Kidney tubule cell (primary cell): ENCODE measurements at places on chromosomes 4 and X.

DNA sequence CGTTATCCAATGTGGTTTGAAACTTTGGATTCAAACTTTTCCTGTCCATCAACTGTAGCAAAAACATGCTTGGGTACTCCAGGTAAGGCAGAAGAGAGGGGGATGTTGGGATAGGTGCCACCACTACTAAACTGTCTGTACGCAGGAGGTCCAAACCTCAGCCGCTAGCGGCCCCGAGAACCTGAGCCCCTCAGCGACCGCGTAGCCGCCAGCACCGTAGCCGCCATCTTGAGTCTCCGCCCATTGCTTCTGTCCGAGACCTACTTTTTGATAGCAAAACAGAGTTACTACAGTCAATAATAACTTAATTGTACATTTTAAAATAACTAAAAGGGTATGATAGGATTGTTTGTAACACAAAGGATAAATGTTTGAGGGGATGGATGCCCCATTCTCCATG, 119.9 kb upstream of the GRID2 start:
- no peak for DNase-seq

GRCh38 chrX:133813971-133814370, 171.4 kb downstream of the GPC3 start:
- peak; percentile 13 for DNase-seq

DNA sequence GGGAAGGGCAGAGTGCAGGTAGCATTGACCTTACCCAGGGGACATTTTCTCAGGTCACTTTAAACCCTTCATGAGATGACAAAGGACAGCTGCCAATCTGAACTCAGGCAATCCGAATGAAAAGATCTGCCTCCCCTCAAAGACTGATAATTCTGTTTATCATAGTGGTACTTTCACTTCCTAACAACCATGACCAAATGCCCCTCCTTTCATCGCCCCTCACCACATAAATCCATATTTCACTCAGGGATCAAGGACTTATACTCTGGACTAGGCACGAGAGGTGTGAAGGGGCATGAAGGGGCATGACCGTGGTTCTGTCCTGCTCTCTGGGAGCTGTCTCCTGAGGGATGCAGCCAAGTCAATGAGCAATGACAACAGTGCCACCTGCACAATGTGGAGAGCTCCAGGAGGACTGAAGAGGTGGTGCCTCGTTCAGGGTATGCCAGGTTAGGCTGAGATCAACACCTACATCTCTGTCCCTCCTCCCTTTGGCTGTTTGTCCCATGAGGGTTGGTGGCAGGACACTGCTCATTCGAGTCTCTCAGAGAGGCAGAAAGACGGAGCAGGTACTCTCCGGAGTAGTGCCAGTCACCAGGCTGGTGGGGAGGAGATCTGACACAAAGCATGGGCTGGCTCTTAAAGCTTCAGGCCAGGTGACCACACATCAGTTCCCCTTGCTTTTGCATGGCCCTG, 12.5 kb downstream of the HS3ST1 start:
- no peak for DNase-seq

- DNase-seq, result peak; percentile 93
Measured at GRCh38 chrX:154372612-154373022, 1.8 kb downstream of the FLNA start.

DNA sequence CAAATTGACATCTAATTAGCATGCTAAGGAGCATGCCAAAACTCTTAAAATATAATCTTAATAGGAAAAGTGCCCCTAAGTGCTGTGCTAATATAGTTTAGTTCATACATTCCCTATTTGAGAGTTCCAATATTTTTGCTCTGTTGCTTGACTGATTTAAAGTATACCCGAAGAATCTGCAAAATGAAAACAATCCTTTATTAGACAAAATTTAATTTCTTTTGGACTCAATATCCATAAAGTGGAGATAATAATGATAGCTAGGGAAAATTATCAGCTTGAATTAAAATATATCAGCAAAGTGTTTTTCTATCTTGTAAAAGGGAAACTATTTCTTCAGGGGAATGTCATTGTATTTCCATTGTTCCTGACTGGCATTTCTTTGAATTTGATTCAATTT, 196.0 kb upstream of the NPY2R start:
- no peak for DNase-seq

- DNase-seq, result no peak
Measured at GRCh38 chr4:142386449-142386848, 459.7 kb downstream of the INPP4B start.

- DNase-seq, result no peak
Measured at GRCh38 chrX:45912316-45912715, 632.9 kb downstream of the ZNF674 start.

- DNase-seq, result no peak
Measured at GRCh38 chr4:174591243-174592021, 69.1 kb upstream of the HPGD start.

DNA sequence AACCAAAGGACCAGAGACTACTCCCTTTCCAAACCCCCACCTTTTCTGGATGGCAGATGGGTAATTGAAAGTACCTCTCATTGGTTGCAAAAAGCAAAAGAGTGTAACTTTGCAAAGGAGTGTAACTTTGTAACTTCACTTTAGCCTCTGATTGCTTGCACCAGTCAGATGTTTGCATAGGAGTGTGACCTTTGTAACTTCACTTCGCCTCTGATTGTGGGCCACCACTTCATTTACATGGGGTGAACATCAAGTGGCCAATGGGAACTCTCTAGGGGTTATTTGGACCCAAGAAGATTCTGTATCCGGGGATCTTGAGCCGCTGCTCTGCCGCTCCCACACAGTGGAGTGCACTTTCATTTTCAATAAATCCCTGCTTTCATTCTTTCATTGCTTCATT, 9.9 kb upstream of the SLC25A43 start:
- no peak for DNase-seq

DNA sequence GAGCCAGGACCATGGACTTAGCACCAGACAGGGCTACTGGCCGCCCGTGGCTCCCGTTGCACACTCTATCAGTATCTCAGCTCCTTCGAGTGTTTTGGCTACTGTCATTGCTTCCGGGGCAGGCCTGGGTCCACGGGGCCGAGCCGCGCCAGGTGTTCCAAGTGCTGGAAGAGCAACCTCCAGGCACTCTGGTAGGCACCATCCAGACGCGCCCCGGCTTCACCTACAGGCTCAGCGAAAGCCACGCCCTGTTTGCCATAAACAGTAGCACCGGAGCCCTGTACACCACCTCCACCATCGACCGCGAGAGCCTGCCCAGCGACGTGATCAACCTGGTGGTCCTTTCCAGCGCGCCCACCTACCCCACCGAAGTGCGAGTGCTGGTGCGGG, 1.6 kb downstream of the FAT4 start:
- DNase-seq, result peak; percentile 33
